ENCODE measurements at places on chromosomes 12 and 14.
A peak's percentile ranks its signal among the peaks of the same experiment; 100 is the strongest.

GRCh38 chr14:43260056-43260455 is 1247.0 kb downstream of the FSCB start:
- no peak overlapping the region for H3K27ac ChIP-seq
- H3K4me3 ChIP-seq: no peak overlapping the region
- no peaks in the 10 kb centered on the region for H3K27me3 ChIP-seq
- no peaks in the 10 kb centered on the region for H3K4me1 ChIP-seq
- DNase-seq: no peak

DNA sequence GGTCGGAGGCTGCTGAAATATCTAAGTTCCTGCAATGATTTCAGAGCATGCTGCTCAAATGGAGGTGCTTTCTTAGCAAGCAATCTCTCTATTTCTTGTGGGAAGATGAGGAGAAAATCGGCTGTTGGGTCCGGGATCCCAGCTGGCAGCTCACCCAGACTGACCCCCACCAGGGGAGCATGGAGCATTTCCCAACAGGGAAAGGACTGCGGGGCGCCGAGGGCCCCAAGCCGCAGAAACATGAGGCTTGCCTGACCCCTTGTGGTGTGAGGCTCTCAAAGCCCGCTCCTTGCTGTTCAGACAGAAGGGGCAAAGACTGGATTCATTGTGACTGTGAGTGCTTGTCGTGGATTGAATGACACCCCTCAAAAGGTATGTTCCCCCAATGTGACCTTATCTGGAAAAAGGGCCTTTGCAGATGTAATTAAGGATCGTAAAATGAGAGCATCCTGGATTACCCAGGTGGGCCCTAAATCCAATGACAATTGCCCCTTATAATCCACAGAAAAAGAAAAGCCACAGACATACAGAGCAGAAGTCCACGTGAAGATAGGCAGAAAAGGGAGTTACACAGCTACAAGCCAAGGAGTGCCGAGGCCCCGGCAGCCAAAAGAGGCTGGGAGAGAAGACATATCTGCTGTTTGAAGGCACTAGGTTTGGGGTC is 116.3 kb upstream of the VASH1 start:
- DNase-seq: peak; percentile 12
- peaks cover 5% of the 10 kb centered on the region for H3K27me3 ChIP-seq
- no peaks in the 10 kb centered on the region for H3K36me3 ChIP-seq

- no peaks in the 10 kb centered on the region for H3K27me3 ChIP-seq
- DNase-seq: no peak
- peaks cover 4% of the 10 kb centered on the region for H3K36me3 ChIP-seq
- no peak overlapping the region for H3K4me3 ChIP-seq
Measured at GRCh38 chr12:49375406-49375805, 8.1 kb downstream of the SPATS2 start.

- no peaks in the 10 kb centered on the region for H3K4me1 ChIP-seq
- no peak overlapping the region for H3K27ac ChIP-seq
- H3K4me3 ChIP-seq: no peak overlapping the region
- no peak for DNase-seq
Measured at GRCh38 chr14:95207475-95208233, 50.3 kb upstream of the DICER1 start.

DNA sequence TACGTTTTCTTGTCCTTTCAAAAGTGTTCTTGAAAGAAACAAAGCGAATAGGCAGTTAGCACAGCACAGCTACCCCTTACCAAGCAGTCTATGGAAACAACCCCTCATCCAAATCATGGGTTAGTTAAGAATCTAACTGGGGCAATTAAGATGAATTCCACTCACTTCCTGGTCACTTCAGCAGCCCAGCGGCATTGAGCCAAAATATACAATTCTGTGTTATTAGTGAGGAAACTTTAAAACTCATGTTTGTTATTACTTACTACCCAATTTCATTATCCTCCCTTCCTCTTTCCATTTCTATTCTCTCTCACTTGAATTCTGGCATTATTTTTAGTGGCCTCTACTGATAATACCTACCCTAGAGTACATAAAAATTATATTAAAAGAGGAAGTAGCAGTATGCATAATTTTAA is 121.4 kb downstream of the PPHLN1 start:
- DNase-seq: no peak
- peaks cover 15% of the 10 kb centered on the region for H3K36me3 ChIP-seq
- no peak overlapping the region for H3K4me3 ChIP-seq
- H3K4me1 ChIP-seq: no peaks in the 10 kb centered on the region

DNA sequence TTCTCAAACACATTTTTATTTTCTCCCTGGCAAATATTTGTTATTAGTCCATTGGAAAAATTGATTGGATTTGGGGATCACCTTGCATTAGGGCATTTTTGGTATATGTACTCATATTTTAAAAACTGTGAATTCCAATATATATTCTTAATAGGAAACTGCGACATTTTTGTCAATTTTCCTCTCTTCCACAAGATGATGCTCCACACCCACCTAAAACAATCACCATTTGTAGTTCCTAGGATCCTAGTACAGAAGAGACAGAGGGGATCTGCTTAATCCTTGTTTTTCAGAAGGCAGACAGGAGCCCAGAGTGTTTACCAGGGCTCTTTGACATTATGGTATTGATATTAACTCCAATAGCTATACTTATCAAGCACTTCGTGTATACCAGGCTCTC is 22.8 kb upstream of the OASL start:
- peak; percentile 13 for DNase-seq
- H3K36me3 ChIP-seq: no peaks in the 10 kb centered on the region
- peaks cover 10% of the 10 kb centered on the region for H3K27me3 ChIP-seq
- H3K4me3 ChIP-seq: no peak overlapping the region
- H3K27ac ChIP-seq: no peak overlapping the region

DNA sequence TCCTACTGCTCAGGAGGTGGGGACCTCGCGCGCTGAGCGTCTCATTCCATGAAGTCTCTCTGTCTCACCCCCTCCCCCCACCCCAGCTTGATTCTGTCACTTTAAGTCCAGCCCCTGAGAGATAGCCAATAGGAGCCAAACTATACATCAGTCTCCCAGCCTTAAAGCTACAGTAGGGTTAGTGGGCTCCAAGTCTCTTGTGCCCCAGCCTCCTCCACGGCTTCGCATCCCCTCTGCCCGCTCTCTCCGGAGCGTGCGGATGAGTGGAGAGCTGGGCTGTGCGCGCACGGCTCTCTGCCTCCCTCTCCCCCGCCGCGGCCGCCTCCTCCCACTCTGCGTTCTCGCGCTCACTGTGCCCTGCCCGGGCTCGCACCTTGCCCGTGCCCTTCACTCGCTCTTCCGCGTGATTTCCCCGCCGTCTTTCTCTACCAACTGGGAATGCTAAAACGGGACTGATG is at the start of gene ESRRB:
Gene ESRRB, plus strand, starts transcription at position 191 of the 458 bp plus-strand sequence. Its CDS starts 265 bp downstream, at position 456.
- DNase-seq: peak; percentile 5
- H3K4me1 ChIP-seq: peaks cover 5% of the 10 kb centered on the region
- no peaks in the 10 kb centered on the region for H3K36me3 ChIP-seq
- no peak within 1 kb of the TSS for H3K4me3 ChIP-seq
- H3K27me3 ChIP-seq: peaks cover 72% of the 10 kb centered on the region

- H3K4me1 ChIP-seq: no peaks in the 10 kb centered on the region
- H3K27me3 ChIP-seq: no peaks in the 10 kb centered on the region
- H3K36me3 ChIP-seq: no peaks in the 10 kb centered on the region
Measured at GRCh38 chr14:66739826-66740225, 231.9 kb downstream of the GPHN start.

- no peak for DNase-seq
Measured at GRCh38 chr12:23771240-23771949, 178.1 kb downstream of the SOX5 start.

GRCh38 chr14:78202976-78203375 is 32.8 kb downstream of the NRXN3 start:
- no peak for DNase-seq
- H3K27me3 ChIP-seq: no peaks in the 10 kb centered on the region
- H3K27ac ChIP-seq: no peak overlapping the region

DNA sequence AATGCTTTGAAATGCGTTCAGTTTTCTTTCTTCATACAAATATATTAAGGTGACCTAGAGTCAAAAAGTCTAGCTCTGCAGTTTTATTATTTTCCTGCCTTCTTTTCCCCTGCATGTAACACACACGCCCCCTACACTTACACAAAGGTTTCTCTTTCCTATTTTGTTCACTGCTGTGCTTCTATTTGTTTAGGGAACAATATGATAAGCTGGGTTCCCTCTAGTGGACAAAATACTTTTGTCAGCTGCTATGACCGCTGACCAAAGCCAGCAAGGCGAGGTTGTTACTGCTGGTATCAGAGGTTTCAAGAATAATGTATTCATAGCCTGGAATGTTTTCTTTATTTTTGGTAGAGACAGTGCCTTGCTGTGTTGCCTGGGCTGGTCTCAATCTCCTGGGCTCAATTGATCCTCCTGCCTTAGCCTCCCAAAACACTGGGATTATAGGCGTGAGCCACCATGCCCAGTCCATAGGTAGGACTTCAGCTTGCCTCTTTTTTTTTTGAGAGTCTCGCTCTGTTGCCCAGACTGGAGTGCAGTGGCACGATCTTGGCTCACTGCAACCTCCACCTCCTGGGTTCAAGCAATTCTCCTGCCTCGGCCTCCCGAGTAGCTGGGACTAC is 33.4 kb downstream of the FNTB start:
- no peak overlapping the region for H3K4me3 ChIP-seq
- peak; percentile 83 for DNase-seq
- no peaks in the 10 kb centered on the region for H3K27me3 ChIP-seq

DNA sequence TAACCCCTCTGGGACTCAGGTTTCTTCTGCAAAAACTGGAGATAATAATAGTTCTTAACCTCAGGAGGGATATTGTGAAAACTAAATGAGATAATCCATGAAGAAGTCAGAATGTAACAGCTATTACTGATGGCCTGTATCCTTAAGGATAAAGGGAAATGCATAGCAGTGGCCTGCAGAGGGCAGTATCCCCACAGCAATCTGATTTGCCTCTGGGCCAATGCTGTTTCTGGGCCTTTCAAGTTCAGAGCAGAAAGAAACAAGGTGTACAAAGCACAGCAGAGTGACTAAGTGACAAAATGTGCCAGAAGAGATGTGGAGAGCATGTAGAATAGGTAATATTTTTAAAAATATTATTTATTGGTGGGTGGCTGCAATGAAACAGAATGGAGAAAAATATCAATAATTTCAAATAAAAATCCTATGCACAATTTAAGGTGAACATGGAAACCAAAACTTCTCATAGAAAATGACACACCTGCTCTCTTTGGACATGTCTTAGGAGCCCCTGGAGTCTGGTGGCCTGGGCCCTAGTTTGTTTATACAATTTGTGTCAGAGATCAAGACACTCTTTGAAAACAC is 90.3 kb downstream of the C12orf75 start:
- H3K4me1 ChIP-seq: peaks cover 13% of the 10 kb centered on the region
- H3K27me3 ChIP-seq: no peaks in the 10 kb centered on the region
- no peaks in the 10 kb centered on the region for H3K36me3 ChIP-seq
- peak; percentile 77 for DNase-seq

GRCh38 chr12:112450725-112451124 is 32.0 kb downstream of the PTPN11 start:
- DNase-seq: no peak
- H3K4me3 ChIP-seq: no peak overlapping the region
- H3K4me1 ChIP-seq: no peaks in the 10 kb centered on the region
- H3K36me3 ChIP-seq: peaks cover 30% of the 10 kb centered on the region

- no peaks in the 10 kb centered on the region for H3K36me3 ChIP-seq
- H3K4me3 ChIP-seq: no peak overlapping the region
- H3K4me1 ChIP-seq: peaks cover 6% of the 10 kb centered on the region
- H3K27ac ChIP-seq: no peak overlapping the region
- H3K27me3 ChIP-seq: 0 out of 2 replicates have a peak, but pooled peaks cover 1% of the 10 kb centered on the region
Measured at GRCh38 chr12:91377436-91377835, 194.8 kb upstream of the DCN start.

GRCh38 chr12:126488806-126489205 is 1423.6 kb downstream of the AACS start:
- no peaks in the 10 kb centered on the region for H3K36me3 ChIP-seq
- no peak overlapping the region for H3K4me3 ChIP-seq
- no peak overlapping the region for H3K27ac ChIP-seq
- DNase-seq: no peak
- H3K4me1 ChIP-seq: no peaks in the 10 kb centered on the region

DNA sequence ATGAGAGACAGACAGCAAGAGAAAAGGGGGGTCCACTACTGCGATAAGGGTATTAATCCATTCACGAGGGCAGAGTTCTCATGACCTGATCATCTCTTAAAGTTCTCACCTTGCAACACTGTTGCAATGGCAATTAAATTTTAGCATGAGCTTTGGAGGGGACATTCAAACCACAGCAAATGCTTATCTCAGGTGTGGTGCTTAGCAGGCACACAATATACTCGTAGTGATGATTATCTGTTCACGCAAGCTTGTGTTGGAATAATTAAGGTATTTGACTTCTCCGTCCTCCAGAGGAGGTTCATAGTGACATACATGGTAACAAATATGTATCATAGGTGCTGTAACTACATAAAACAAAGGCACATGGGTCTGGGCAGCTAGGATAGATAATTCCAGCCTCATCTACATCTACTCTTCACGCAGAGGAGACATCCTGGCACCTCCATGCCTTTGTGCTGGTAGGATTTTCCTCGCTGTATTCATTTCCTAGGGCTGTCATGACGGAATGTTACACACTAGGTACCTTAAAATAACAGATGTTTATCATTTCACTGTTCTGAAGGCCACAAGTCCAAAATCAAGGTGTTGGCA is 221.2 kb downstream of the RBM19 start:
- no peak overlapping the region for H3K4me3 ChIP-seq
- no peak overlapping the region for H3K27ac ChIP-seq
- H3K4me1 ChIP-seq: no peaks in the 10 kb centered on the region

- H3K4me1 ChIP-seq: no peaks in the 10 kb centered on the region
- no peaks in the 10 kb centered on the region for H3K36me3 ChIP-seq
- H3K27me3 ChIP-seq: no peaks in the 10 kb centered on the region
- no peak overlapping the region for H3K27ac ChIP-seq
Measured at GRCh38 chr12:52884526-52885293, 20.2 kb downstream of the KRT8 start.

DNA sequence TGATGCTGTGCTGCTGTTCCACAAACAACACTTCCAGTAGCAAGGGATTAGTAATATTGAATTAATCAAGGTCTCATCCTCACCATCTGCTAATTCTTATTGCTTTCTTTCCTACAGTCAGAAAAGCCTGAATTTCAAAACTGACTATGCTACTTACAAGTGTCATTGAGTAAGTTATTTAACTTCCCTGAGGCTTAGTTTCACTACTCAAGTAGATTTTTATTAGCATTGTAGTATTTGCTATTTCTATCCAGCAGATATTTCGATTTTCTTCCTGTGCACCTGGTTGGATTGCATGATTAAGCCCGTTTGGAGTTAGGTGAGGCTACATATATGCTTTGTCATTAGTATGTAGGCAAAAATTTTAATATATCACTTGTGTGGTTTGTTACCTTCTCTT is 591.5 kb downstream of the TRHDE start:
- no peak overlapping the region for H3K4me3 ChIP-seq
- no peaks in the 10 kb centered on the region for H3K4me1 ChIP-seq
- DNase-seq: no peak

DNA sequence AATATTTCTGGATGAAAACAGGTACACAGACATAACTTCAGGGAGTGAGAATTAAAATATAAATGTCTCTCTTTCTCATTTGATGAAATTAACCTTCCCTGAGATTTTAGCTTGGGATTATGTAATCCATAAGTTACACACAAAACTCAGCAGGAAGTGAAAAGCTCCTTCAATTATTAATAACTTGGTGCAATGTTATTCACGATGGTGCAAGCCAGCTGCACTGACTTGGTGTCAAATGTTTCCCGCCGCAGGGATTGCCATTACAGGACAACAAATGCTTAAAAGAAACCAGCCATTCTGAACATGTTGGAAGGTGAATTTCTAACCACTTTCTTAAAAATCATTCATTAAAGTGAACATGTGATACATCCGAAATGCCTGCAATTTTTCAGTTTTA is 250.4 kb downstream of the FOXN3 start:
- DNase-seq: no peak
- H3K27ac ChIP-seq: no peak overlapping the region
- H3K4me1 ChIP-seq: peaks cover 2% of the 10 kb centered on the region
- no peak overlapping the region for H3K4me3 ChIP-seq
